Natural killer cell treated with Interleukin-12 subunit alpha and Interleukin-12 subunit beta and Interleukin-15 and Interleukin-18, amount 100 ng/mL, for 72 hours (primary cell): ENCODE measurements at places on chromosomes 5 and 9. TPM values are rescaled to one million over a fixed set of nuclear protein-coding genes. Genes with fewer than 3 reads are reported as not detected.

DNA sequence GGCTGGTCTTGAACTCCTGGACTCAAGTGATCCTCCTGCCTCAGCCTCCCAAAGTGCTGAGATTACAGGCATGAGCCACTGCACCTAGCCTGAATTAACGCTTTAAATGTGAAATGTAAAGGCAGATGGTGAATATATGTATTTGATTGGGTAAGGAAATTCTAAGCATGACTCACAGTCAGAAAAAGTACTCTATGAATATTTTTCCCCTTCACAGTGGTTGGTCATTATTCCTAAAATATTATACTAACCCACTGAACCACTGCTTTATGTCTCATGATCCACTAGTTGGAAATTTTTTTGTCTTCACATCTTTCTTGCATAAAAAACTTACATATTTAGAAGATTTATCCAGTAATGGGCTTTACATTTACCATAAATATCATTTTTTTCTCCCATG lies 14.5 kb upstream of the TENT4A start:
- DNase-seq: no peak

The ZNF462 gene
- total RNA-seq: 0.31 TPM

GRCh38 chr5:84683594-84683993 lies 298.9 kb upstream of the EDIL3 start:
- no peak for DNase-seq

DNA sequence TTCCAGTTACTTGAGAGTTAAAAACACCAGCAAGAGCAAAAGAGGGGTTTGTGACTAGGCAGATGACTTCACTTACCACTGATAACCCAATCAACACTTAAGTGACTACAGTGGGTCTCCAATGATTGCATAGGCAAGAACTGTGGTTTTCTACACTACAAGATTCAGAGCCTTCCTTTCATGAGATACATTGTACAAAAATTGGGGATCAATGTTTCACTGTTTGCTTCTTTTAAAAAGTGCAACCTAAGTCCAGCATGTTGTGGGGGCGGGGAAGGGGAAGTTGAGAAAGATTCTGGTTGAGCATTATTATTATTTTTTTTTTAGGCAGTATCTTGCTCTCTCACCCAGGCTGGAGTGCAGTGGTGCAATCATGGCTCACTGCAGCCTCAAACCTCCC lies 3.6 kb downstream of the IQGAP2 start:
- DNase-seq: peak; percentile 66

The THOC3 gene
- 63.6 TPM for total RNA-seq

DNA sequence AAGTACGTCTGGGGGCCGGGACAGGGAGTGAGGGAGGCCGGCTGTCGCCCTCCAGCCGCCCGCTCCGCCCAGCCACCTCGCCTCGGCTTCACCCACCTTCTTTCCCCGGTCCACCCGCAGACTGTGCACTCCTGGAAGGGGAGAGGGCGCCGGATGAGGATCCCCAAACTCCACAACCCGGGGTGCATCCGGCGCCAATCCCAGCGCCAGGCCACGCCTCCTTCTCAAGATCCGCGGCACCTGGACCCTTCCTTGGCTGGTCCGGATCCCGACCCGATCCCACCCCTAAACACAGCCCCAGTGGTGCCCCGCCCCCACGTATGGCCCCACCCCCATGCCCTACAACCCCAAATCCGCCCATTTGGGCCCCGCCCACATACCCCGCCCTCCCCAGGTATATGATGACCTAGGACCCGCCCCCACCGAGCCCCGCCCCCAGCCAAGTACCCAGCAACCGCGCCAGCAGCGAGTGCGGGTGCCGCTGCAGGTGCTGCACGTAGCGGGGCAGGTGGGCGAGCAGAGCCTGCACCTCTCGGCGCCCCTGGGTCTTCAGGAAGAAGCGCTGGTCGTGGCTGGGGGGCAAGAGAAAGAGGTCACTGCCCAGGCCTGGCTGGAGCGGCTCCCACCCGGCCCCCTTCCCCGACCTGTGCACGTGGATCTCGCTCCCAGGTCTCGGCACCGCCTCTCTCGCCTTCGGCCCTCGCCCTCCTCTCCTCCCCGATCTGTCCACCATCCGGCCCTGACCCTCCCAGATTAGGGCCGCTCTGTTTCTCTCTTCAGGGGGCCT lies 3.2 kb downstream of the PIP5KL1 start:
- no peak for DNase-seq
